Activated T-cell treated with anti-CD3 and anti-CD28 coated beads for 1 hour (primary cell): ENCODE measurements at places on chromosomes 3 and 15.

DNA sequence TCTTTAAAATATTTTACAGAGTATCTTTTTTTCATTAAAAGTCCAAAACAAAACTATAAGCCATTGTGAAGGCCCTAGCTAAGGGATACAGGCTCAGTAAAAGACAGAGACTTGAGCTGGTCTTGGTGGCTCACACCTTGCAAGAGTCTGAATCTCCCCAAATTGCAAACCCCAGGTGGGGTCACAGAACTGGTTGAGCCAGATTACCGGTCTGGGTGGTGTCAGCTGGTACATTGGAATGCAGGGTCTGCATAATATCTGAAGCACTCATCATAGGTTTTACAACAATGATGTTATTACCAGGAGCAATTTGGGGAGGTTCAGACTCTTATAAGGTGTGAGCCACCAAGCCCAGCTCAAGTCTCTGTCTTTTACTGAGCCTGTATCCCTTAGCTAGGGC, 201.2 kb upstream of the ARPP21 start:
- no peak for DNase-seq

GRCh38 chr15:39269352-39269751, 311.5 kb upstream of the THBS1 start:
- no peak for DNase-seq

DNA sequence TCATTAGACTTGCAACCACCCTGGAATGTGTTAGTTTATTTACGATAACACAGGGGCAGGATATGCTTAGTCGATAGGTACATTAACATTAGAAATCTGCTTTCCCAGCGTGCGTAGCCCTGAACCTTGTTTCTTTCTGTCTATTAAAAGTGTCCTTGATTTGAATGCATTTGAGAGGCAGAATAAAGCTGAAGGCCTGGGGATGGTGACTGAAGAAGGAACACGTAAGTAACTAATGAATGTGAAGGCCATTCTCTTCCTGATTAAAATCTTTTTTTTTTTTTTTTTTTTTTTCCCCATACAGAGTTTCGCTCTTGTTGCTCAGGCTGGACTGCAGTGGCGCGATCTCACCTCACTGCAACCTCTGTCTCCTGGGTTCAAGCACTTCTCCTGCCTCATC, 142.8 kb upstream of the CHRM5 start:
- DNase-seq, result no peak

- DNase-seq, result peak; percentile 28
Measured at GRCh38 chr3:44554626-44555592, at the start of gene ZKSCAN7. Gene ZKSCAN7 (plus strand): TSS chr3:44555193. CDS start chr3:44557048, 1,855 bp downstream.

- DNase-seq, result no peak
Measured at GRCh38 chr3:188191460-188191859, 37.5 kb downstream of the LPP start.
